Mesendoderm (in vitro differentiated cells): ENCODE measurements at places on chromosomes 7 and 10.

GRCh38 chr10:25142116-25142864, 32.5 kb upstream of the GPR158 start:
- DNase-seq, result no peak

- DNase-seq, result no peak
Measured at GRCh38 chr10:126059076-126059826, 162.9 kb downstream of the FANK1 start.

GRCh38 chr7:150900675-150901074, 48.4 kb downstream of the AOC1 start:
- no peak for DNase-seq

GRCh38 chr10:102255404-102255803, 10.1 kb downstream of the GBF1 start:
- no peak for DNase-seq

- DNase-seq, result no peak
Measured at GRCh38 chr10:116215651-116216050, 57.4 kb downstream of the GFRA1 start.

GRCh38 chr7:105016709-105017656, 3.0 kb downstream of the KMT2E start:
- peak; percentile 28 for DNase-seq

- DNase-seq, result no peak
Measured at GRCh38 chr7:1321411-1322239, 89.0 kb downstream of the UNCX start.

- DNase-seq, result peak; percentile 52
Measured at GRCh38 chr10:6299234-6299633, 96.5 kb downstream of the PFKFB3 start.

- DNase-seq, result peak; percentile 27
Measured at GRCh38 chr7:41244246-41244645, 458.6 kb downstream of the INHBA start.

GRCh38 chr10:36446881-36447280, 678.5 kb upstream of the ANKRD30A start:
- no peak for DNase-seq

DNA sequence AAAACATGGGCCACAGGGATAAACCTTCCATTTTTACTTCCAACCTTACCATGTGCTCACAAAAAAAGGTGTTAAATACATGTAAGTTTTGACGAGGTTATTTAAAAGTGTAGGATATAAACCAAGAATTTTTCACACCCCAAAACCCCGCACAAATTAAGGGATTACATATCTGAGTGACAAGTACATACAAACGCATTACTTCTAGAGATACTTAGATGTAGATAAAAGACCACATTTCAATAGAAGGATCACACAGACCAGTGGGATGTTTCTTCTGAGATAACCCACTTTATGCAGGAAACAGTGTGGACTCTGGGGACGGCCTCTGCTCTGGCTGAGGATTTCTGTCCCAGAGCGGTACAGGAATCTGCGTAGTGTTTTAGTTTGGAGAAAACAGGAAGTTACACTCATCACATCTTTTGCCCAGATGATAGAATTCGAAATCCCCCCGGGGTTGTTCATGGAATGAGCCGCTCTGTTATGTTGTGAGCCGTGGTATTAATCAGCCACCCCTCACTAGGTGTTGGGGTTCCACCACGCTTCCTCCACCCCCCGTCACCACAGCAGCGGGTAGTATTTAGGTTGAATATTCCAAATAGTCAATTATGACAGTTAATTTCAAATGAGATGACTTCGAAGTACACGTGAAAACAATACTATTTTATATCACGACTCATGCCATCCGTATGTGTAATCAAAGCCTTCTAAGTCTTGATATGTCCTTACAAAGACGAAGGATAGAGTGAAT, 1.3 kb upstream of the CUL1 start:
- no peak for DNase-seq

- DNase-seq, result no peak
Measured at GRCh38 chr7:7868572-7868899, 100.1 kb upstream of the GLCCI1 start.

GRCh38 chr7:30465811-30466180, 12.8 kb downstream of the NOD1 start:
- no peak for DNase-seq

GRCh38 chr7:82105463-82105862, 335.6 kb upstream of the HGF start:
- peak; percentile 51 for DNase-seq

GRCh38 chr7:129952086-129952652, 591 bp downstream of the UBE2H start:
- peak; percentile 42 for DNase-seq

GRCh38 chr10:50605269-50605950, 18.3 kb downstream of the SGMS1 start:
- no peak for DNase-seq

DNA sequence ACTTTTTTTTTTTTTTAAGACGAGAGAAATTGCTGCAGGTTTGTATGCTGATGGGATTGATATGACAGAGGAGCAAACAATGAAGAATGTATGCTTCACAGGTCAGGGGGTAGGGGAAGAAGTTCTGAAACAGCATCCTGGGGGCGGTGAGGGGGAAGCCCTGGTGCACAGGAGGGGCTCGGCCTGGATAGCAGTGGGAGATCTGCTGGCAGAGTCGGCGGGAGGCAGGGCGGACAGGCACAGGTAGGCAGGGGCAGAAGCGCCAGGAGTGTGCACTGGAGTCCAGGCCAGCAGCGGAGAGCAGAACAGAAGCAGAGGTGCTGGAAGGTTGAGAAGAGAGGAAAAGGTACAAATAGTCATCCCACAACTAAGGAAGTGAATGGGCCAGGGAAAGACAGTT, 175.4 kb downstream of the SNX10 start:
- no peak for DNase-seq

GRCh38 chr7:69787736-69788431, 189.6 kb downstream of the AUTS2 start:
- no peak for DNase-seq

GRCh38 chr7:73730485-73730884, 8.1 kb downstream of the ABHD11 start:
- DNase-seq, result no peak

- DNase-seq, result no peak
Measured at GRCh38 chr7:151699928-151700319, 177.0 kb downstream of the PRKAG2 start.

DNA sequence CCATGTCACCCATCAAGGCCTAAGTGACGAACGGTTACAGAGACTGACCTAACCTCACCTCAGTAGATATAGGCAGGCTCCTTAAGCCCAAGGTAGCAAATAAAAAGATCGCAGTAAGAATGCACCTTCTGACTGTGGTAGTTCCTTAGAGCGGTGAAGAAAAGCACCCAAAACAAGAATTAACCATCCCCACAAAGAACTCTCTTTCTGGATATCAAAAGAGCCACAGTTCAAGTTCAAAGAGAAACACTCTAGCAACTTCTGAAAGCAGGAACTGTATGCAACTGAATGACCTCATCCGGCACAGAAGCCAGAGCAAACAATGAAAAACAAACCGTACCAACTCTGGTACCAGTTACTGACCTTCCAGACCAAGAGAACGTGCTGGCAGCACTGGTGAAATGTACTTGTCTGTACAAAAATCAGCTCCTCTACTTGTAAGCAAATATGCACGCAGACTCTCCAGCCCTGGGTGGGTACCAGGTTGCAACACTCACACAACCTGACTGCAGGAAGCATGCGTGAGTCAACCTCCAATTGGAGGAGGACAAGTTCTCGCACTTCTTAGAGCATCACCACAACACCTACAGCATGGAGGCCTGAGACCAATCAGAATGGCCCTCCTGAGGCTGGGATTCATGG, 202.7 kb downstream of the FAM107B start:
- no peak for DNase-seq

DNA sequence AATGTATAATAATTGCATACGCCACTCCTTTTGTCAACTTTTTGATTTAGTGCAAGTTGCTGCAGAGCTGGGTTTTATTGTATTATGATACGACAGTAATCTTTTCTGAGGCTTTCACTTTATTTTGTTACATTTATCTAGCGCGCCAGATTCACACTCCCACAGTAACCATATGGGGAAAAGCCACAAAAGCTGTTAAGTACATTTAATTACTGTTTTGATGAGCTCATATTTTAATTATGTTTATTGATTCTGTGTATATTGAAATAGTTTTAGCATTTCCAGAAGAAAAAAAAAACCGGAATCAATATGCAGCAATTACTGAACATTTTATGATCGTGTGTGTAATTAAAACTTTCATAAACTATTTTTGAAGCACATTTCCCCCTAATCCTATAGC, 118.5 kb downstream of the RAB11FIP2 start:
- no peak for DNase-seq

GRCh38 chr7:75740846-75741497, 2.2 kb upstream of the HIP1 start:
- DNase-seq, result peak; percentile 28

DNA sequence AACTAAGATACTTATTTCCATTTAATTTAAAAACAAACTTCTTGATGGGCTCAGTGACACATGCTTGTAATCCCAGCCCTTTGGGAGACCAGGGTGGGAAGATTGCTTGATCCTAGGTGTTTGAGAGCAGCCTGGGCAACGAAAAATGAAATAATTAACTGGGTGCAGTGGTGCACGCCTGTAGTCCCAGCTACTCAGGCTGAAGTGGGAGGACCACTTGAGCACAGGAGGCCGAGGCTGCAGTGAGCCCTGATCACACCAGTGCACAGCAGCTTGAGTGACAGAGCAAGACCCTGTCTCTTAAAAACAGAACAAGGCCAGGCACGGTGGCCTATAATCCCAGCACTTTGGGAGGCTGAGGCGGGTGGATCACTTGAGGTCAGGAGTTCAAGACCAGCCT, 37.4 kb downstream of the AVL9 start:
- DNase-seq, result no peak

DNA sequence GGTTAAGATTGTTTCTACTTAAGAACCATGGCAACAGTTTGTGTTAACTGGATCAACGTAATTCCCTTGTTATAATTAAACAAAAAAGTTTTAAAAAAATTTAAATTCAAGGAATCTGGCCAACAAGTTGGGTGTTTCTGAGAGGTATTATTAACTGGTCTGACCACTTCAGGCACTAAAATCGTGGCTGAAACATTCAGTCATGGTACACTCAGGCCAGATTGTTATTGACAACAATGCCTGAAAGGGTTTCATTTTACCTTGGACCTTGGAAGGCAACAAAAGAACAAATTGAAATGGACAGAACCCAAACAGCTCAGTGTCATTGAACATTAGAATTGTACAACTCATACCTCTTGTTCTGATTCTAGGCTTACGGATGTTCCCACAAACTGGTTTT, 103.3 kb upstream of the ARMC3 start:
- no peak for DNase-seq

DNA sequence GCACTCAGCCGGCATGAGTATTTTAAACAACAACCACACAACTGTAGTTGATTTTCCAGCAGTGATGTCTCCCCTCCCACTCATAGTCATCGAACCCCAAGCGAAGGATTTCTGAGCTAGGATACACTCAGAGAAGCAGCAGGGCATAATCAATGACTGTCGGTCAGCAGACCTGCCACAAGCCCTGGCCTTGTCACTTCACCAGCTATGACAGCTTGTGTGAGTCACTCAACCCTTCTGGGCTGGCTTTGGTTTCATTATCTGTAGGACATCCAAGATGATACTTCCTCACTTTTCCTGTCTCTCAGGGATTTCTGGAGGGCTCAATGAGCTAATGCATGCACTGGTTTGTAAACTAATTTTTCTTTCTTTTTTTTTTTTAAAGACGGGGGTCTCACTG, 22.0 kb upstream of the UBE3C start:
- no peak for DNase-seq

- DNase-seq, result no peak
Measured at GRCh38 chr7:21251151-21251800, 176.6 kb upstream of the SP4 start.

- peak; percentile 84 for DNase-seq
Measured at GRCh38 chr10:55627501-55628051, 733.5 kb downstream of the ZWINT start.

GRCh38 chr7:101705331-101705730, 76.2 kb upstream of the MYL10 start:
- DNase-seq, result no peak

GRCh38 chr7:147509541-147510200, 1080.9 kb upstream of the C7orf33 start:
- no peak for DNase-seq

DNA sequence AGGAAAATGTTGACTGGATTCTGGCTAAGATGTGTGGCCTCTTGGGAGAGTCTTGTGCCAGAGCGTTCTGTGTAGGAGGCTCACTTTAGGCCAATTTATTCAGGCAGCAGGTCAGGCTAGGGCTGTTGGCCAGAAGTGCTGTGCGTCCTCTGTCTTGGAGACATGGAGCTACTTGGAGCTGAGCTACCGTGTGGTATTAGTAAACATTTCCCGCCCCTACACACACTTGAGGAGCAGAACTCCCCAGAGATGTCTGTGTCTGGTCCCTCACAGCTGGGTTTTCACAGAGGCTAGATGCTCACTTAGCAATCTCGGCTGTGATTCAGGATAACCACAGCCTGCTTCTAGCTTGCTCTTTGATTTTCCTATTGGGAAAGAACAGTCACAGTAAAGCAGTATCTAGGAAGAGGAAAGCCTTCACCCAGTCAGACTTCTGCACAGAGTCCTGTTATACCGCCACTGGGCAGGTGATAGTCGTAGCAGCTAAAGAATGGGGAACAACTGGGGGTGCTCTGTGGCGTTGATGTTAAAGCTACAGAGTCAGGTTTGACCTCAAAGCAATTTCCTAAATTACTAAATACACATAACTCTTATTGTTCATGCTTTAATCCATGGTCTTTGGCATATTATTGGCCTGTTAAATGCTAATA, 86.7 kb downstream of the MDFIC start:
- peak; percentile 22 for DNase-seq

DNA sequence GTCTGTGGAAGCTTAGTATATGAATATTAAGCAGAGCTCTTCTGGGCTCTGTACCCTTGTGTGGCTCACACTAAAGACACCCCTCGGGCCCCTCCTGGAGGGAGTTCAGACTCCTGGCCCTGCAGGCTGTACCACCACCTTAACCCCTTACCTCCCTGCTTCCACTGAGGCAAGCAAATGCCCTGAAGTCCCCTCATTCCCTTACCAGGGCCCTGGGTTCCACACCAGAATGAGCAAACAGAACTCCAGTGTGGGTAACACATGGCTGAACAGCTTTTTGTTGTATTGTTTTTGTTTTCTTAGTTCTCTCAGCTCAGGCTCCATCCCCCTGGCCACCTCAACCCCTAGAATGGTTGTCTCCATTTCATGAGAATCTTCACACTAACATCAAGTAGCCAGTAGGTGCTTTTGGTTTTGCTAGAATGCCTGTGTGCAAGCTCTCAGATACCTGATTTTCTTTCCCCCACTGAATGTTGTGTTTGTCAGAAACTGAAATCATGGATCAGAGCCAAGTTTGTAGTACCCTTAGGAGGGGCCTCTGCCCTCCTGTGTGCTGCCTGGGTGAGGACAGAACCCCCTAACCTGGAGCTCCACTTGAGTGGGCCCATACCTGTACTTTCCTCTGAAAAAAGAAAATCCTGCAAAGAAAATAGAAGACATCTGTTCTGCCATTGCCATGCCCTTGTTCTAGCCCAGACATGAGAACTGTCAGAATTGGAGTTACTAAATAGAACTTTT, 2.8 kb upstream of the WAPL start:
- no peak for DNase-seq

GRCh38 chr10:60389413-60390025, at the start of gene ANK3:
TSS of gene ANK3 (minus strand) at chr10:60389875. CDS start at chr10:60389538, 337 bp downstream.
- peak; percentile 64 for DNase-seq

GRCh38 chr7:8327199-8327598, 65.2 kb upstream of the ICA1 start:
- DNase-seq, result no peak

- no peak for DNase-seq
Measured at GRCh38 chr10:122347170-122347841, 27.2 kb upstream of the PLEKHA1 start.
